Heart left ventricle (tissue), 16 donors: ENCODE measurements at places on chromosomes 12 and 14. TPM values are rescaled to one million over a fixed set of nuclear protein-coding genes. Genes with fewer than 3 reads are reported as not detected.

- H3K27ac ChIP-seq: peak overlapping the region; percentile 14
- H3K27me3 ChIP-seq: no peaks in the 10 kb centered on the region
- peak; percentile 27 for DNase-seq
- H3K36me3 ChIP-seq: no peaks in the 10 kb centered on the region
- peaks cover 64% of the 10 kb centered on the region for H3K4me1 ChIP-seq
These were observed 48.5 kb downstream of the CYP46A1 start for GRCh38 chr14:99732436-99733210.

DNA sequence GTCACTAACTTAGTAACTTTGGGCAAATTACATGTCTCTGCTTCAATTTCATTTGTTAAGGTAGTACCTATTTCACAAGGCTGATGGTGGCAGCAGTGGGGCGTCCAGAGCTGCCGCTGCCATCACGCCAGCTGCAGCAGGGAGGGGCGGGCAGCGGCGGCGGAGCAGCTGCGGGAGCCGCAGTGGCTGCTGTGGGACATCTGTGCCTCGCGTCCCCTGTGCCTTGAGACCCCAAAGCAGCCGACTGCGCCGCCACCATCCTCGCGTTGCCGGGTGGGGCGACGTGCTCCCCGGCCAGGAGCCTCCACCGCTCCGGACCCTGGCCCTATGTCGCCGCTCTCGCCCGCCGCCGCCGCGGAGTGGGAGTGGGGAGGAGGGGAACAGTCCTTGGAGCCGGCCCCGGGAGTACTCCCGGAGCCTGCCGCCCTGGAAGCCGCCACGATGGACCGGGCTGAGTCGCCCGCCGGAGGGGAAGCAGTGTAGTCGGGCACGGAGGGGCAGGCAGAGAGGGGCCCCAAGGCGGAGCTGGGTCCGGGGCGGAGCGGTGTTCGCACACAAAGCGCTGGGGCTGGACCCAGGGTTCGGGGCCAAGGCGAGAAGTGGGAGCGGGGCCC lies 51.4 kb downstream of the A2M start:
- peaks cover 28% of the 10 kb centered on the region for H3K36me3 ChIP-seq
- peak; percentile 70 for DNase-seq
- H3K4me3 ChIP-seq: peak overlapping the region; percentile 75
- H3K27me3 ChIP-seq: no peaks in the 10 kb centered on the region
- peaks cover 5% of the 10 kb centered on the region for H3K4me1 ChIP-seq

DNA sequence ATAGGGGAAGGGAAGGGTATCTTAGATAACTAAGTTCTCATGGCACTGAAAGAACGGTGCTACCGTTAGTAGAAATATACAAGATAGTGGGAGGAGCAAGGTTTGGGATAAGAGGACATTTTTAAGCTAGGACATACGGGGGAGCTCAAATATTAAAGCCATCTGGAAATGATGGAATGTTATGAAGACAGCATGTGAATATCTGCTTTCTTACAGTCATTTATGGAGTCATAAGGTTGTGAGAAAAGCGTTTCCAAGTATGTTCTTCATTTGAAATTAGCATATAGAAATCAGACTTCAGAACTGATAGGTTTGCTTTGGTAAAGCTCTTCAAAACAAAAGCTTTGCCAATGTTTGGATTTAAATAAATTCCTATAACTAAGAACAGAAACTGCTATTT lies 62.3 kb downstream of the OTOGL start:
- DNase-seq: no peak
- no peak overlapping the region for H3K27ac ChIP-seq
- no peaks in the 10 kb centered on the region for H3K27me3 ChIP-seq
- no peaks in the 10 kb centered on the region for H3K36me3 ChIP-seq
- no peak overlapping the region for H3K4me3 ChIP-seq

PGF gene
- total RNA-seq: 5.1 TPM

FOXG1 gene
- total RNA-seq: not detected

GPX2 gene
- not detected for total RNA-seq

NRL gene
- total RNA-seq: 1.9 TPM
